ENCODE measurements at places on chromosomes 3 and 15. TPM values are rescaled to one million over a fixed set of nuclear protein-coding genes. Genes with fewer than 3 reads are reported as not detected.

TMEM212 gene
- polyA plus RNA-seq = not detected

ERICH6 gene
- polyA plus RNA-seq = not detected

GNAT1 gene
- polyA plus RNA-seq = not detected

IL16 gene
- 4.9 TPM for polyA plus RNA-seq

C3orf20 gene
- not detected for polyA plus RNA-seq

PLSCR5 gene
- polyA plus RNA-seq = not detected

GPR176 gene
- 3.0 TPM for polyA plus RNA-seq

FBXO40 gene
- polyA plus RNA-seq = 38.1 TPM

TBL1XR1 gene
- polyA plus RNA-seq = 25.7 TPM

MINDY4B gene
- not detected for polyA plus RNA-seq

CCDC80 gene
- 19.8 TPM for polyA plus RNA-seq

COL6A5 gene
- not detected for polyA plus RNA-seq

NDN gene
- 29.0 TPM for polyA plus RNA-seq

SYNPR gene
- not detected for polyA plus RNA-seq

TICRR gene
- polyA plus RNA-seq = under 0.01 TPM

SIDT1 gene
- polyA plus RNA-seq = 0.66 TPM

KPNA4 gene
- polyA plus RNA-seq = 21.7 TPM

XIRP1 gene
- polyA plus RNA-seq = 404 TPM

BSN gene
- 0.06 TPM for polyA plus RNA-seq

TRIM69 gene
- 35.0 TPM for polyA plus RNA-seq

DET1 gene
- 3.4 TPM for polyA plus RNA-seq

TM4SF1 gene
- polyA plus RNA-seq = 131 TPM

MAGI1 gene
- polyA plus RNA-seq = 5.7 TPM

Data from heart right ventricle (tissue), 16 donors.